ENCODE measurements at places on chromosomes 2 and 18.

DNA sequence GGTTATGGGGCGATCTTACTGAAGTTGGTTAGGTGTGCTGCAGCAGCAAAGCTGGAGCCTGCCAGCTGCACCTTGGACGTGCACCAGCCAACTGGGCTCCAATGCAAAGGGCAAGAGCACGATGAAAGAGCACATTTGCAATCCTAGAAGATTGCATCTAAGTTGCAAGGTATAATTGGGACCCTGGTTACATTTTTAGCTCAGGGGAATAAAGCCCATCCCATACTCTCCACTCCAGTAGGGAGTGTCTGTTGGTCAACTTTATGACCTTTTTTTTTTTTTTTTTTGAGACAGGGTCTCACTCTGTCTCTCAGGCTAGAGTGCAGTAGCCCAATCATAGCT, 22.2 kb upstream of the GPR55 start:
- DNase-seq = no peak

DNA sequence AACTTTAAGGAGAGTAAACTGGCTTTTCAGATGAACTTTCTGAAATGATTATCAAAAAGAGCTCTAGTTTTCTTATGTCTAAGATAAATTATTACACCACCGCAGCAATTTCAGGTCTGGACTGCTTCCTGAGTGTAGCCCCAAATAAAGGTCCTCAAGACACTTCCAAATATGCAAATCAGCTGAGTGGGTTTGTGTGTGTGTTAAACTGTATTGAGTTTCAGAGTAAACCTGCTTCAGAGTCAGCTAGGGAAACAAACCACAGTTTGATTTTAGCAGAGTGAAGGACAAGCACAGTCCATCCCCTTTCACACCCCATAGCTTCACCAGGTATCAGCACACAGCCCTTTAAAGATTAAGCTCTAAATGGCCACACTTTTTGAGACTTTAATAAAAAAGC, 168.7 kb downstream of the NRXN1 start:
- DNase-seq = no peak

GRCh38 chr2:231644426-231644825, 51.8 kb downstream of the TEX44 start:
- DNase-seq = no peak

DNA sequence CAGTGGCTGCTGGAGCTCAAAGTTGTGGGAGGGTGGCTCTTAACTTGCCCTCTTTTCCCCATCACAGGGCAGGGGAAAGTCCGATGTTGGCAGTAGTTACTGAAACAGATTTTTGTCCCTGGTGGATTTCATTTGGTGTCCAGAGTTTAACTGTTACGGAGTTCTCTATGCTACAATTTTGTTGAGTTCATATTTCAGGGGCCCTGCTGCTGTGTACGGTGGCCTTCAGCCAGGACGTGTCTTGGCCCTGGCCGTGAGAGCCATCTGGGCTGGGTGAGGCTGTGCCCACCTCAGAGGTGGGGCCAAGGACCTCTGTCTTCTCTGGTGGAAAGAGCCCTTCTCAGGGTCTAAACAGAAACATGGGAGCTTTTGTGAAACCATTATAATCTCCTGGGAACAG, 67.4 kb downstream of the SH3YL1 start:
- DNase-seq = no peak

DNA sequence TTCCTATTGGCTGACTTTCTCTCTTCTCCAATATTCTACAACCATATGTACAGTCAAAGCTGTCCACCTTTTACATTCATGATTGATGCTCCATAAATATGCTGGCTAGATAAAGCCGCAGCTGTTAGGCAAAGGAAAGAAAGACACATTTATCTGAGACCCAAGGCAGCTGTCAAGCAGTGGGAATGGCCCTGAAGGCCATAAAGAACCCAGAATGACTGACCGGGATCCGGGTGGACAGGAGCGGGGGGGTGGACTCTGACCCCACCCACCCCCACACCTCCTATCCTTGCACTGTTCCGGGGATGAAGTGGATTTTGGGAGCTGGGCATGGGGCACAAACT, 116.4 kb downstream of the RTP5 start:
- DNase-seq = no peak

- no peak for DNase-seq
Observed at GRCh38 chr2:79511320-79511951, 1.4 kb upstream of the CTNNA2 start.

DNA sequence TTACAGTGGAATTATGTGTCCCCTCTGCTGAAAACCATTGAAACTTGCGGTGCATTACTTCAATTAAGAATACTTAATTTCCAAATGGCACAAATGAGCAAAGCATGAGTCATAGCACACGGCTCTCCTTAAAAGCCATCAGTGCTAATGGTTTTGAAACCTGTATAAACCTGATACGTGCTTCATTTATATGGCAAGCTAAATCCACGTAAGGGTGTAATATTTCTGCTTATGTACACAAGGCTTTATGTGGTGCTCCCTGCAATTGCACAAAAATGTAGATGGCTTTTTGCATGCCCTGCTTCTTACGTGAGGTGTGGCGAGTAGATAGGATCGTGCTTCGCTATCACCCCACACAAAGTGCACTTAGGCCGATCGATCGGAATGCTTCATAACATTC, 840.9 kb downstream of the GALR1 start:
- no peak for DNase-seq

- DNase-seq = no peak
Observed at GRCh38 chr18:50092245-50092805, 102.6 kb downstream of the MYO5B start.

GRCh38 chr2:152068226-152068625, 30.6 kb downstream of the CACNB4 start:
- DNase-seq = no peak

GRCh38 chr2:177161741-177162460, 50.7 kb upstream of the HNRNPA3 start:
- DNase-seq = no peak

- DNase-seq = no peak
Observed at GRCh38 chr2:225994748-225995405, 595.4 kb downstream of the NYAP2 start.

- no peak for DNase-seq
Observed at GRCh38 chr2:64284751-64285150, 140.5 kb upstream of the PELI1 start.

GRCh38 chr2:216477283-216478035, 21.2 kb upstream of the RPL37A start:
- no peak for DNase-seq

Data from cortex of kidney (tissue), 1 donor.